Activated naive CD8-positive, alpha-beta T cell treated with anti-CD3 and anti-CD28 coated beads, Interleukin-2, amount 10 ng/mL, durations not matched to agents 7 days and 5 days (primary cell): ENCODE measurements at places on chromosomes 16 and 17. TPM values are rescaled to one million over a fixed set of nuclear protein-coding genes. Genes with fewer than 3 reads are reported as not detected.
A peak's percentile ranks its signal among the peaks of the same experiment; 100 is the strongest.

NDUFAF8 gene
- 44.6 TPM for total RNA-seq

NPIPA5 gene
- 25.5 TPM for total RNA-seq

- peaks cover 7% of the 10 kb centered on the region for H3K27me3 ChIP-seq
- H3K4me1 ChIP-seq, result peaks cover 54% of the 10 kb centered on the region
- H3K27ac ChIP-seq, result no peak overlapping the region
- no peaks in the 10 kb centered on the region for H3K36me3 ChIP-seq
Observed at GRCh38 chr17:78351449-78352006, 8.3 kb downstream of the SOCS3 start.

DNA sequence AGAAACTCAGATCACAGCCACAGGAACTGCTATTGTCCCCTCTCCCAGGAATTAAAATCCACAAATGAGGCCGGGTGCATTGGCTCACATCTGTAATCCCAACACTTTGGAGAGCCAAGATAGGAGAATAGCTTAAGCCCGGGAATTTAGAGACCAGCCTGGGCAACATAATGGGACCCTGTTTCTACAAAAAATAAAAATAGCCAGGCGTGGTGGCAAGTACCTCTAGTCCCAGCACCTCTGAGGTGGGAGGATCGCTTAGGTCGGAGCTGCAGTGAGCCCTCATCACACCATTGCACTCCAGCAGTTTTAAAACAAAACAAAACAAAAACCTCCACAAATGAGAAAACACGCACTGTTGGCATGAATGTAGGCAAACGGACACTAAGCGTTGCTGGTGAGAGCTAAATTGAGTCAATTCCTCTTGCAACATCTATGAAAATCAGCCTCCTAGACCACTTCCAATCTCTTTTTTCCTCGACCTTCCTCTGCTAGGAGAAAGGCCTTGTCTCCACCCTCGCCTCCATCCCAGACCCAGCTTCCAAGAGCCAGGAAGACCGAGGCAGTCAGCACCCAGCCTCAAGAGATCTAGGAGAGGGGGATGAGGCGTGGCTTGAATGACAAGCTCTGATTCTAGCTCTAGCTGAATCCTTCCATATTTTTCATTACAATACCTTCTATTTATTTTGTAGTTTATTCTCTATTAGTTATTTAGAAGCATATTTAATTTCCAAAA lies 14.8 kb downstream of the TLE7 start:
- no peak overlapping the region for H3K27ac ChIP-seq
- no peak for DNase-seq
- peak overlapping the region; percentile 62 for H3K4me3 ChIP-seq
- H3K27me3 ChIP-seq, result peaks cover 35% of the 10 kb centered on the region

GRCh38 chr16:7805686-7806396 lies 473.2 kb downstream of the RBFOX1 start:
- H3K4me1 ChIP-seq, result no peaks in the 10 kb centered on the region
- no peak overlapping the region for H3K27ac ChIP-seq
- no peak for DNase-seq
- H3K27me3 ChIP-seq, result no peaks in the 10 kb centered on the region

GRCh38 chr17:20991276-20992037 lies 51.4 kb downstream of the USP22 start:
- no peaks in the 10 kb centered on the region for H3K4me1 ChIP-seq
- no peak for DNase-seq
- no peaks in the 10 kb centered on the region for H3K27me3 ChIP-seq
- no peaks in the 10 kb centered on the region for H3K36me3 ChIP-seq
- H3K4me3 ChIP-seq, result no peak overlapping the region
- no peak overlapping the region for H3K27ac ChIP-seq

GRCh38 chr16:2769675-2770056 lies 7.4 kb downstream of the ELOB start:
- H3K27ac ChIP-seq, result no peak overlapping the region
- no peak overlapping the region for H3K4me3 ChIP-seq
- peaks cover 27% of the 10 kb centered on the region for H3K36me3 ChIP-seq

DNA sequence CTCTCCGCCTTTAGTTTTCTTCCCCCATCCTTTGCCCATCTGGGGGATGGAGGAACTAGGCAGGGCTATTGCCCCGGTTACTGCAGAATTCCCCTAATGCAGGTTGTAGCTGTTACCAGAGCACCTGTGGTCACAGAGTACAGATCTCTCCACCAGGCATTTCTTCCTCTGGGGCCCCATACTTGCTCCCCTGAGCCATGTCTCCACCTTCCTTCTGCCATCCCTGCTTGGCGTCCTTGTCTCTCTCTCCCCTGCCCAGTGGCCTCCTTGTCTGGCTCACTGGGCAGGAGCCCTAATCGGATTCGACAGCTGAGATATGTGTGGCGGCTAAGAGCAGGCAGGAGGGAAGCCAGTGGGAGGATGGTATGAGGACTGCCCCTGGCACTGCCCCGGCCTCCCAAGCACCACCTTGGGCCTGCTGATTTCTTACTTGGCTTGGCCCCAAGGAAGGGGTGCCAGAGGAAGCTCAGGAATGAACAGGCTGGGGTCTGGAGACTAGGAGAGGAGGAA lies 2.0 kb downstream of the RARA start:
- H3K36me3 ChIP-seq, result no peaks in the 10 kb centered on the region
- DNase-seq, result no peak
- no peak overlapping the region for H3K4me3 ChIP-seq

DNA sequence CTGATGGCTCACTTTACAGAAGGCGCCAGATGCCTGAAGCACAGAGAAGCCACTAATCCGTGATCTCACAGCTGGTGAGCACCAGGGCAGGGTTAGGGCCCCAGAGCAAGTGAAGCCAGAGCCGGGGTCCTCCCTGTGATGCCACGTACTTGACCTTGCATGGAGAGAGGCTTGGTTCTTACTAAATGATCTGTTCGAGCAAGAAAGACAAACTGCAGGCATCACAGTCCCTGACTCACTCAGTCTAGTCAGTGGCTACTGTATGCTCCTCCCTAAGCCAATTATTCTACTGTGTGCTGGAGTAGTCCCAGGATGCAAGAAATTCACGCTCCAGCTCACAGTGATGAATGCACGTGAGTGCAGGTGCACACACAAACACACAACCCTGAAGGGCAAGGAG lies 55.4 kb downstream of the SDK2 start:
- no peak overlapping the region for H3K4me3 ChIP-seq
- peaks cover 5% of the 10 kb centered on the region for H3K36me3 ChIP-seq
- H3K27me3 ChIP-seq, result no peaks in the 10 kb centered on the region

DNA sequence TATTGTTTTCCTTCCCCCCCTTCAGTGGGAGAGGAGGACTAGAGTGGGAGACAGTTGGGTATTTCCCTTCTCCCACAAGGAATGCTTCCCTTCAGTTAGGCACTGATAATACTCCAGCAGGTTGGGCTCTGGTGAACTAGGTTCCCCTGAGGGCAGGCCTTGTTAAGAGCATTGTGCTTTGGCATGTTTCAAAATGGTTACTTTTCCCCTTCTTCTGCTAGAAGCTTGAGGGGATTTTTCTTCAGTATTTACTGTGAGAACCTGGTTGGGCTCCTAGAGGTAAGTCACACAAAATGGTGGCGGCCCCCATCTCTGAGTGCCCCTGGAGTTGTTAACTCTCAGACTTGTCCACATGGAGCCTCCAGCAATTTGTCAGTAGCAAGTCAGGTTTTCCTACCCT lies 156.2 kb downstream of the CYB561 start:
- H3K27ac ChIP-seq, result no peak overlapping the region
- H3K36me3 ChIP-seq, result peaks cover 5% of the 10 kb centered on the region
- H3K4me1 ChIP-seq, result no peaks in the 10 kb centered on the region
- H3K27me3 ChIP-seq, result no peaks in the 10 kb centered on the region
- DNase-seq, result no peak

DNA sequence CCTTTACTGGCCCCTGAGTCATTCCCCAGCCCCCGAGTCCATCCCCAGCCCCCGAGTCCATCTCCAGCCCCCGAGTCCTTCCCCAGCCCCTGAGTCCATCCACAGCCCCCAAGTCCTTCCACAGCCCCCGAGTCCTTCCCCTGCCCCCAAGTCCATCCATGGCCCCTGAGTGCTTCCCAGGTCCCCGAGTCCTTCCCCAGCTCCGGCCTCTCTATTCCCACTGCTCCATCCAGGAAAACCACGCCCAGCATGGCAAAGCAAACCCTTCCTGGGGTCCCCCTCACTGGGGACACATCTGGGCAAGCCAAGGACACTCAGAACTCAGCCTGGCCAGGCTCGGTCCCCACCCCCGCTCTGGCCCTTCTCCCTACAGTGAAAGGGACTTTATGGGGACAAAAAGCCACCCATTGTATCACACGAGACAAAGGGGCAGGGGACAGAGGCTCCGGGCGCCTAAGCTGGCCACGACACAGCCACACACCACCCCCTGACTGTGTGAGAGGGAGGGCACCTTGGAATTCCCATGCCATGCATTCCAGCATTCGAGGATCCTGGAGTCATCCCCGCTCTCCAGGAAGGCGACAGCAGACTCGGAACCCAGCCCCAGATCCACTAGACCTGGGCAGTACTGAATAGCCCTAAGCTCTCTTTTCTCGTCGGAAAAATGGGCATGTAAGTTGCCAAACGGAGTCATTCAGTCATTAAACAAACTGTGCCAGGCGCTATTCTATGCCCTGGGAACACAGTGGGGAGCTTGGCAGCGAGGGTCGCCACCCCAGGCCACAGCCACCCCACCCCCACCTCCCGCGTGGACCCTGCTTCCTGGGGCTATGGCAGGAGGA lies 14.0 kb downstream of the PLLP start:
- H3K36me3 ChIP-seq, result no peaks in the 10 kb centered on the region
- H3K27ac ChIP-seq, result no peak overlapping the region
- no peaks in the 10 kb centered on the region for H3K27me3 ChIP-seq
- no peak for DNase-seq

- peak; percentile 39 for DNase-seq
- no peak overlapping the region for H3K27ac ChIP-seq
- H3K4me3 ChIP-seq, result no peak overlapping the region
- H3K27me3 ChIP-seq, result no peaks in the 10 kb centered on the region
- no peaks in the 10 kb centered on the region for H3K4me1 ChIP-seq
- peaks cover 7% of the 10 kb centered on the region for H3K36me3 ChIP-seq
Observed at GRCh38 chr16:14249291-14250032, 178.3 kb downstream of the MRTFB start.
